ENCODE measurements at places on chromosomes 2 and 18.

DNA sequence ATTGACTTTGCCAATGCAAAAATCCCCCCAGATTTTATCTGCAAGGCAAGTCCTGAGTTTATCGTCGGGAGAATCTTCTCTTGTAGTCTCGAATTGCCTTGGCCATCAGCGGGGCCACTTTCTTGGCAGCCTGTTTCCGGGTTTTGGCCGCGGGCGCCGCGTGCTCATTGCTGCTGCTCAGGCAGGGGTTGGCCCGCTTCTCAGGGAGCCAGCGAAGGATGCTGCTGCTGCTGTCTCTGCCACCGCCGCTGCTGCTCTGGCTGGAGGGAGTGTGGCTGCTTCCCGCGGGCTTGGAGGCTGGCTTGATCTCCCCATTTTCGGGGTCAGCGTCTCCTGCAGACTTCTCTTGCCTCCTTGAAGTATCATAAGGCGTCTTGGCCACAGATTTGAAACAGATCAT, 2.5 kb downstream of the ELOA2 start:
- no peak for DNase-seq

- DNase-seq, result no peak
Observed at GRCh38 chr2:169386722-169387121, 24.4 kb upstream of the LRP2 start.

DNA sequence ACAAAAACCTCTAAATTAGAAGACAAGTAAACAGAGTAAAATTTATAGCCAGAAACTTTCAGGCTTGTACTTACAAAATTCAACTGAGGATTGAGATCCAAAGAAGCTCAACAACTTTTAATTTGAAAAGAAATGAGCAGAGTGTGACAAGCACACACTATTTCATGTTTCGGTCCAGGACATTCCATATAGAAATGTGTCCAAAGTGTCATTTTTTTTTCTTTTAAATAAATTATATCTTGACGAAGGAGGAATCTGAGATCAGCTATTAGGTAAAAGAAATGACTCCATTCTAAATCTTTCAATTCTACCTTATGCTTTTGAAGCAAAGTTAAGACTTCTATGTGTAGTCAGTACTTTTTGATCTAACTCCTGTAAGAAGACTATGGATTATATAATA, 4.6 kb downstream of the FN1 start:
- no peak for DNase-seq

DNA sequence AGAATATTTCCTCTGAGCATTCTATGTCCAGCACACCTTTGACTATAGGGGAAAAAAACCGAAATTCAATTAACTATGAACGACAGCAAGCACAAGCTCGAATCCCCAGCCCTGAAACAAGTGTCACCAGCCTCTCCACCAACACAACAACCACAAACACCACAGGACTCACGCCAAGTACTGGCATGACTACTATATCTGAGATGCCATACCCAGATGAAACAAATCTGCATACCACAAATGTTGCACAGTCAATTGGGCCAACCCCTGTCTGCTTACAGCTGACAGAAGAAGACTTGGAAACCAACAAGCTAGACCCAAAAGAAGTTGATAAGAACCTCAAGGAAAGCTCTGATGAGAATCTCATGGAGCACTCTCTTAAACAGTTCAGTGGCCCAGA, 79.4 kb upstream of the FAM117B start:
- no peak for DNase-seq

DNA sequence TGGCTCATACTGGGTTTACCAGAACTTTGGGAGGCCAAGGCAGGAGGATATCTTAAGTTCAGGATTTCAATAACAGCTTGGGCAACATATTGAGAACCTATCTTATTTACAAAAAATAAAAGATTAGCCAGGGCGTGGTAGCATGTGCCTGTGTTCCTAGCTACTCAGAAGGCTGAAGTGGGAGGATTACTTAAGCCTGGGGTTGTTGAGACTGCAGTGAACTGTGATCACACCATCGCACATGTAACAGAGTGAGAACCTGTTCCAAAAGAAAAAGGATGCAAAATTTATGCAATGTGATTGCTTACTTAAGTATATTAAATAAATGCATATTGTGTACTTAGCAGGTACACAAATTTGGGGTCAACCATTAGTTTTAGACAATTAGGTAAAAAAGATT, 768.9 kb upstream of the CDH7 start:
- DNase-seq, result no peak

GRCh38 chr2:236916181-236916580, 169.5 kb upstream of the COPS8 start:
- no peak for DNase-seq
